Lung microvascular endothelial cell (primary cell): ENCODE measurements at places on chromosomes 3 and 15.
A peak's percentile ranks its signal among the peaks of the same experiment; 100 is the strongest.

GRCh38 chr15:34324933-34325332, 12.6 kb downstream of the SLC12A6 start:
- no peak for DNase-seq

DNA sequence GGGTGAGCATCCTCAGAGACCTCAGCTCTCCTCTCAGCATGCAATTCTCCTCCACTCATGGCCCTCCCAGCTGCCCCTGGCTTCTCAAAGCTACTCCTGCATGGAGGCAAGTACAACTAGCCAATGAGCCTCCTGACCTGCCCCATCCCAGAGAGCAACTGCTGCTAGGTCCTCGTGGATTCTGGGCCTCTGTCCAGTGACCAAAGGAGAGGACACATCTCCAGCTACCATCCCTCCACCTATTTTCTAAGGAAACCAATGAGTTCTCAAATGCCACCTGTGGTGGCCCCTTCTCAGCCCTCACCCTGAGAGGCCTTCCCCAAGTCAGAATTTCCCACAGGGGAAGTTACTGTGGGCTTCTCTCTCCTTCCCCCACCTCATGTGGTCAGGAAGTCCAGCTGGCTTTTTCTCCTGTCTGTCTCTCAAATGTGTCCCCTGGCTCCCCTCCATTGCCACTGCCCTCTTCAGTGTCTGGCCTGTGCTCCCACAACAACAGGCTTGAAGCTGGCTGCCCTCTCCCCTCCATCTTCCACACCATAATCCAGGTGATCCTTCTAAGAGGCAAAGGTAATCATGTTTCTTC, 43.0 kb downstream of the LIPC start:
- no peak for DNase-seq

DNA sequence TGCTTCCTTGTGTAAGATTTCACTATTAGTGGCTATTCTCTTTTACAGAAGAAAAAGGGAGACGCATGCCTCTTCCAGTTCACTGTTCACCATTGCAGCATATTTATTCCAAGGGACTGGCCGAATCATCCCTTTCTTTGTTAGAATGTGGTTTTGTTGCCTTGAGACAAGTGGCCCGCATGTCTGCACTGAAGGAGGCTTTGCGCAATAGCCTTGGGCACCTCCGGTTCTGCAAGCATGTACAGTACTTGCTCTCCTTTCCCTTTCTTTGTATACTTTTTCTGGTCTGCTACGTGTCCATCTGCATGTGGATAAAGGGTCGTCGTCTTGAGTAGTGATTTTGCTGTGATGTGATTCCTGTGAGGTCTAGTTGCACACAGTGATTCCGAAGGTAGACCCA, 43.0 kb downstream of the FLNB start:
- no peak for DNase-seq

GRCh38 chr15:101393172-101393571, 96.3 kb downstream of the PCSK6 start:
- no peak for DNase-seq

DNA sequence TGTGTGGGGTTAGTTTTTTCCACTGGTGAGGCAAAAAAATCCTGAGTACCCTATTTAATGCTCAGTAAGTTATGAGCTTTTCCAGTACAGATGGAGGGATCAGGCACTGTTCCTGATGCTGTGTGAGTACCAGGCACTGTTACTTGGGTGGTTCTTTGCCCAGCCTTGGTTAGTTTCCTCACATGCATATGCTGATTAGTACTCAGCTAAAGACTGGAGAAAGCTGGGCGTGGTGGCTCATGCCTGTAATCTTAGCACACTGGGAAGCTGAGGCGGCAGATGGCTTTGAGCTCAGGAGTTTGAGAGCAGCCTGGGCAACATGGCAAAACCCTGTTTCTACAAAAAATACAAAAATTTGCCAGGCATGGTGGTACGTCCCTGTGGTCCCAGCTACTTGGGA, 210.3 kb upstream of the SGO1 start:
- no peak for DNase-seq

DNA sequence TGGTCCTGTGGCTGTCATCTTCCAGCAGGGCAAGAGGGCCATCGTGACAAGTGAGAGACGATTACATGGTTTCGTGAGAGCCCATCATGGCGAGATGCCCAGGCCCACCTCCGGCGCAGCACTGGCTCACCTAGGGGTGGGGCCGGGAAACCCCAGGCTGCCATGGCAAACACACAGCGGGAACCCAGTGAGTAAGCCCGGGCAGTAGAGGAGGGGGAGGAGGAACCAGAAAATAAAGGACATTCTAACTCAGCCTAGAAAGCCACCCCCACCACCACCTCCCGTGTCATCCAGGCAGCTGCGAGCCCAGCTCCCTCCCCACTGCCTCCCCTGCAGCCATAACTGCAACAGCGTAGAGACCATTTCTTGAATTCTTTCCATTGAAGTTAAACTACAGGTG, 52.3 kb downstream of the PCSK6 start:
- no peak for DNase-seq

- DNase-seq: no peak
These were observed 10.0 kb downstream of the TIMMDC1 start for GRCh38 chr3:119508172-119508845.

DNA sequence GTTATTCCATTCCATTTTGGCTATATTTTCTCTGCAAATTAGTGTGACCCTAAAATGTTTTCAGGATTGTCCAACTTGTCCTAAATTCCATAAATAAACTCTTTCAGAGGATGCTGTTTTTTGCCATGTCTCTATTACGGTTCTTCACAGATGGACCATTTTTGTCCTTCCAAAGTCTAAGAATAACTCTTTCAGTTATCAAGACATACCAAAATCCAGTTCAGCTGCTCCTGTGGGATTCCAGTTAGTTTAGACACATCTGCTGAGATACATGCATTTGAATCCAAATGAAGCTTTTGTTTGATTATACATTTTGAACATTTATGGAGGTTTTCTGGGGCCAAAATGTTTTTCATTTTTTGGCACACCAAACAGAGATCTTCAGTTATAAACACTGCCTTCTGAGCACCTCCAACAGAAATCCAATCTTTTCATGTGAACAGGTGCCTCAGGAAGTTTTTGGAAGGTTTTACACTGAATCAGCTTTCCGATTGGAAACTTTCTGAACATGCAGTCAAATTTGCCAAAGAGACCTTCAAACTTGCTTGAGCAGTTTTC, 80.7 kb downstream of the TIGIT start:
- DNase-seq: no peak

DNA sequence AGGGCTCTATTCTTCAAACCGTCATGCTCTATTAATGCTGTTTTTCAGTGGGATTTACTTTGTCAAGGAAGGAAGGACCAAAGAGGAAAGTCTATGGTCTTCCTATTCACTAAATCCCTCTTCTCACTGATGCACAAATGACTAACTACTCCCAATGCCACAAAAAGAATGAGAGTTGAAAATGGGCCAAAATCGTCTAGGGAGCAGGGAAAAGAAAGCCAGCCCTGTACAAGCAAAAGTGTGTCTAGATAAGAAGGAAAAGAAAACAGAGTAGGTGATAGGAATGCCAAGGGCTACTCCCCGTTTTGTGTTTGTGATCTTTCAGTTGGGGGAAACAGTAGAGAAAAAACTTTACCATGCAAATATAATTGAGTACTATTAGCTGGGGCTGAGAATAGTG, 97.2 kb upstream of the TMCO5A start:
- no peak for DNase-seq

DNA sequence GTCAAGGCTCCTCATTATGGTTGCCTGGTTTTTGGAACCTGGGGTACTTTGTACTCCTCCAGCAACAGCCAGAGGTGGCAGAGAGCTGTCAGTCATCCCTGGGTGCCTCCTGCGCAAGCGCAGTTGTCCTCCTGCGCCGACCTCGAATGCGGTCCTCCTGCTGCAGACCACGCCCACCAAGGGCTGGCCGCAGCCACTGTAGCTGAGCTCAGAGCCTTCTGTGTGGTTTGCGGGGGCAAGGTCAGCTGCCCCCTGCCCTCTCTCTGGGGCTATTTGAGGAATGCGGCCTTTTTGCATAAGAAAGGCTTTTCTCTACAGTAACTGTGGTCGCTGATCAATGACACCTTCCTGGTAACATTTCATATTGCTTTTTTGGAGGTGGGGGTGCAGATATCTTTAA, 131.3 kb upstream of the SNRPN start:
- no peak for DNase-seq

GRCh38 chr15:29066838-29067237, 181.1 kb downstream of the APBA2 start:
- no peak for DNase-seq

DNA sequence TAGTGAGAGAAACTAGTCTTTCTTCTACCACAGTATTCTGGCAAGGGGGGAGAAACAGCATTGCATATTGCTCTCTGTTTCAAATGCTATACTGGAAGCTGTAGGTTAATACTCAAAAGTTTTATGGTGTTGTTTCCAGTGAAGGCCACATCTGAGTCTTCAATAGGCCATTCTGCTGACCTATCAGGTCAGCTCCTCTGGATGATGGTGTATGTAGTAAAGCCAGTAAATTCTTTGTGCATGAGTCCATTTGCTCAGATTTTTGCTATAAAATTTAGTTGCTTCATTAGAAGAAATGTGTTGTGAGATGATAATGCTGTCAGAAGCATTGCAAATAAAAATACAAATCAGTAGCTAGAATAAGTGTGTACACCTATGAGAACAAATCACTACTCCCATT, 64.9 kb upstream of the RBMS3 start:
- no peak for DNase-seq

DNA sequence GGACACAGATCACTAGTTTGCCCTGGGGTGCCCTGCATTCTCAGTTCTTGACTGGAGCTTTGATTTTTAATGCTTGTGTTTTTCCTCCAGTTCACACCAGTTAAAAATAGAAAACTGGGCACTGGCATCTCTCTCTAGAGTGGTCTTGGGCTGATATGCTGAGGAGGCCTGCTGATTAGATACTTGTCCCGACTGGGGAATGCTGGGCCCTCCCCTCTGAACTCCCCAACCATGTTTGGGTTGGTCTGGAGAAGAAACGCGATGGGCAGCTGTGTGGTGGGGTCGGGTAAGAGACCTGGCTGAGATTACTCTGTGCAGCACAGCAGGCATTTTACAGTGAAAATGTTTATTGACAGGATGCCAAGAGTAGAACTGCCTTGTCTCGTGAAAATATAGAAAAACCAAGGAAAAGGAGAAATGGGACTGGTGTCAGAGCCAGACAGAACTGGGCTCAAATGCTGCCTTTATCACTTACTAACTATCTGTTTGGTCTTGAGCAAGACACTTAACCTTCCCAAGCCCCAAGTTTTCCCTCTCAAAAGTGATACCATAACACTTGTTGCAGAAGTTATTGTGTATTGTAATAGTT, 1.6 kb upstream of the ACTC1 start:
- no peak for DNase-seq

DNA sequence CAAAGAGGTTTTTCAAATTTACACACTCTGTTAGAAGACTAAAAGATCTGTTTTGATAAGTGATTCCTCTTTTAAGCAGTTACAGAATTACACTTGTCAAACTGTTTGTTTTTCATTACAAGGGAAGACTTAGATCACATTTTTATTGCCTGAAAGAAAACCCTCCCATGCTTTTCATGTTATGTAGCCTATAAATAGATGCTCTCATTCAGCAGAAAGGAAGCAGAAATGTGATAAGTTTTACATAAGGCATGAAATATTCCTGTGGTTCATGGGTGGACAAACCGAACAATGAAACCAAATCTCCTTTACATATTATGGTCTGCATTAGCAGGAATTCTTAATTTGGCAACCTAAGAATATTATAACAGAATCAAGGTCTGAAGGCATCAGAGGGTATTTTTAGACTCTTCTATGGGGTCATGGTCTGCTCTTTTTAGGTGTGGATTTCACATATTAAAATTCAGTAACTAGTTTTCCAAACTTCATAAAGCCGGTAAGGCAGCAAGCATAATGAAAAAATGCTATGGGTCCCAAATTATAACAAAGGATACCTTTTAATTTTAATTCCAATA, 37.3 kb upstream of the FXR1 start:
- no peak for DNase-seq

GRCh38 chr3:170296703-170297102, 60.8 kb upstream of the SKIL start:
- DNase-seq: no peak

GRCh38 chr15:62931650-62932049, 110.9 kb upstream of the TPM1 start:
- no peak for DNase-seq

DNA sequence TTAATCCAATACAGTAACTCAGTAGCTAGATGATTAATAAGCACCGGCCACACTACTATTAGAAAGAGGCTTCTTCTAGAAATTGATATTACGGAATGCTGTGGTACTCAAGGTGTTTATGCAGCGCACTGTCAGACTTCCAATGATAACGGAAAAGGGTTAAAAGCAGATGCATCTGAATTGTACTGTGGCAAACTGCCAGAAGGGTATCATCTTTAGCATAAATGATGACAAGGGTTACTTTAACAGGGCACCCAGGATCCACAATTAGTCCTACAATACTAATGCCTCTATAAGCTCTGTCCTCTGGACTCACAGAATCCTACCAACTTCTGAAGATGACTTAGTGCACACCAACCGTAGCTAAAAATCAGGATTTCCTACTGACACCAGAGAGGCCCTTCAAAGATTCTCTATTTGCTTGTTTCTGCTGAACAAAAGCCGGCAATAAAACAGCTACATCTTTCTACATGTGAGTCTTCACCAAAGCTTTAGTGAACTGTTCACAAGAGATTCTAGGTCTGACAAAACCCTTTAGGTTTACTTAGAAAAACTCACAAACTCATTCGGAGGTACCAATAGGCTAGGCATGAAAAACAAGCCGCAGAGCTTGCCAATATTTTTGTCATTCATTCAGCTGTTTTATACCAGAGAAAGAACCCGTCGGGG, 7.1 kb downstream of the SATB1 start:
- DNase-seq: no peak

DNA sequence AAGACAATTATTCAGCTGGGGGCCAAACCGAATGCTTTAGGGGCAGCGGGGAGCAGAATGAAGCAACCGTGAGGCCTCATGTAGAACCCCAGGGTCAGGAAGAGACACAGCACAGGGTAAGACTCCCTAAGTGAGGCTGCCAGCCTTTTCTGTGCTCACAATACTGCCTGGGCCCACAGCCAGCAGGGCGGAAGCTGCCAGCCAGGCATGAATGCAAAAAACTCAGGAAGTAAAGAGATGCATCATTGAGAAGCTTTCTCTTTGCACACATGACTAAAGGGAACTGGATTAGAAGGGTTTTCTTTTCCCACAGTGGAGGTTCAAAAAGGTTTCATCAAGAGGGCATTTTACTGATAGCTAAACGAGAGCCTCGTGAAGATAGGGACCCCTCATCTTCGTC, 33.3 kb downstream of the CA12 start:
- DNase-seq: peak; percentile 71

- DNase-seq: no peak
These were observed 221.9 kb downstream of the RBMS3 start for GRCh38 chr3:29502771-29503170.

DNA sequence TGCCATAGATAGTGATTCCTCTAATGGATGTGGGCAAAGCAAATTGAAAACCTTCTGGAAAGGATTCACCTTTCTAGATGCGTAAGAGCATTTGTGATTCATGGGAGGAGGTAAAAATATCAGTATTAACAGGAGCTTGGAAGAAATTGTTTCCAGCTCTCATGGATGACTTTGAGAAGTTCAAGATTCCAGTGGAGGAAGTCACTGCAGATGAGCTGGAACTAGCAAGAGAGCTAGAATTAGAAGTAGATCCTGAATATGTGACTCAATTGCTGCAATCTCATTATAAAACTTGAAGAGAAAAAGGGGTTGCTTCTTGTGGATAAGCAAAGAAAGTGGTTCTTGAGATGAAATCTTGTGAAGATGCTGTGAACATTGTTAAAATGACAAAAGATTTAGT, 88.0 kb upstream of the ACKR4 start:
- no peak for DNase-seq
